ENCODE measurements at places on chromosomes 16 and 17.

DNA sequence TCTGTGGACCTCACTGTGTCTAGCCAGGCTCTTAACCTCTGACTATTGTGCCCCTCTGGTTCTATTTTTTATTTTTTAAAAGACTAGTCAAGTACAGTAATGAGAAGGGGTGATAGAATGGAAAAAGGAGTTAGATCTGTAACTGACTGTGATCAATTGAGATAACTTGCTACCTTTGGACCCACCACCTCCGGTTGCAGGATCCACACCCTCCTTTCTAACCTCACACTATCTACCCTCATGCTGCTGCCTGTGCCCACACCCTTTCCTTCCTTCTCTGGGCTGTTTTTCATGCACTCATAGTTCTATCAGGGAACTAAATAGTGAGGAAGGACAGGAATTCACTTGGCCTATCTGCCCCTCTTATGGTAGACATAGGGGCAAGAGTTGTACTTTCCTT, 172.3 kb downstream of the KATNIP start:
- no peak for DNase-seq

- DNase-seq: no peak
These were observed 26.8 kb upstream of the DLX3 start for GRCh38 chr17:50021681-50022370.

GRCh38 chr16:6020162-6020985, 922.8 kb upstream of the EEF2KMT start:
- no peak for DNase-seq

- DNase-seq: no peak
These were observed 23.7 kb upstream of the RCVRN start for GRCh38 chr17:9928601-9929333.

DNA sequence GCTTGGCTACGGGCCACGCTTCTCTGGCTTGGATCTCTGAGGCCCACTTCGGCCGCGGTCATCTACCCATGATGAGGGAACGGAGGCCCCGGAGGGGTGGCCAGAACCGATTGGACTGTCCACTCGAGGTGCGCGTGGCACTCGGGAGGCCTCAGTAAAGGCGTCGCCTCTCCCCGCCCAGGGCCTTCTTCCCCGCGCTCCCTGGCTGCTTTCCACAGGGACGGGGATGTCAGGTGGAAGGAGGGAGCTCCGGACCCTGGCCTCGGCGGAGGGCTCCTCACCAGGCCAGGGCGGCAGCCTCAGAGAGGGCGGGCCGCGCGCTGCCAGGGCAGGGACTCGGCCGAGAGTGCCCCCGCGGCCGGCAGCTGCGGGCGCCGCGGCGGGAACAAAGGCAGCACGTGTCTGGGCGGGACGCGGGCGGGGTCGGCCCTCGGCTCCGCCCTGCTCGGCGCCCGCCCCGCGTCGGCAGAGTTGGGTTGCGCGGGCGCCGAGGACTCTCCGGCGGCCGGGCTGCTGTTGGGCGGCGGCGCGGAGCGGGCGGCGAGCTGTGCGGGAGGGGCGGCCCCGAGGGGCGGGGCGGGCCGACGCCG, 587 bp upstream of the CDK5R1 start:
- DNase-seq: peak; percentile 36

DNA sequence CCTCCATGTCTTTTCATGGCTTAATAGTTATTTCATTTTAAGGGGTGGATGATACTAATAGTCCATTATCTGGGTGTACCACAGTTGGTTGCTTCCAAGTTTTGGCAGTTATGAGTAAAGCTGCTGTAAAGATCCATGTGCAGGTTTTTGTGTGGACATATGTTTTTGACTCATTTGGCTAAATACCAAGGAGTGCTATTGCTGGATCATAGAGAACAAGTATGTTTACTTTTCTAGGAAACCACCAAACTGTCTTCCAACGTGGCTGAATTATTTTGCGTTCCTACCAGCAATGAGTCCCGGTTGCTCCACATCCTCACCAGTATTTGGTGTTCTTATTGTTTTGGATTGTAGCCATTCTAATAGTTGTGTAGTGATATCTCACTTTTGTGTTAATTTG, 181.9 kb downstream of the SPECC1 start:
- DNase-seq: no peak

GRCh38 chr17:3647251-3647650, 10.7 kb downstream of the CTNS start:
- DNase-seq: no peak

GRCh38 chr17:17411692-17412091, 65.1 kb upstream of the MED9 start:
- DNase-seq: no peak

DNA sequence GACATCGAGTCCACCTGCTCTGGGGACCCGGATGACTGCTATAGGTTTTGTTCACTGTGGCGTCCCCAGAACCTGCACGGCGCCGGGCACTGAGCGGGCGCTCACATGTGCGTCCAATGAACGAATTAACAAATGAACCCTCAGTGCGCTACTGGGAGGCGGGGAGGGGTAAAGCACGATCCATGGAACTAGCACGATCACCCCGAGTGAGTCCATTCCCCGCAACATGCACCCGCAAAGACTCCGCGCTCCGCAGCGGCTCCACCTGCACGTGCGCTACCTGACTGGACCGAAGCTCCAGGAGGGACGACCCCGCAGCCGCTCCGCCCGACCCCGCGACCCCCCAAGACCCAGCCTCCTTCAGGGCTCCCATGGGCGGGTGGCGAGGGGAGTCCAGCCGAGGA, 491 bp downstream of the TRAP1 start:
- no peak for DNase-seq

- DNase-seq: no peak
These were observed 167.3 kb upstream of the ZNF267 start for GRCh38 chr16:31706318-31706717.

DNA sequence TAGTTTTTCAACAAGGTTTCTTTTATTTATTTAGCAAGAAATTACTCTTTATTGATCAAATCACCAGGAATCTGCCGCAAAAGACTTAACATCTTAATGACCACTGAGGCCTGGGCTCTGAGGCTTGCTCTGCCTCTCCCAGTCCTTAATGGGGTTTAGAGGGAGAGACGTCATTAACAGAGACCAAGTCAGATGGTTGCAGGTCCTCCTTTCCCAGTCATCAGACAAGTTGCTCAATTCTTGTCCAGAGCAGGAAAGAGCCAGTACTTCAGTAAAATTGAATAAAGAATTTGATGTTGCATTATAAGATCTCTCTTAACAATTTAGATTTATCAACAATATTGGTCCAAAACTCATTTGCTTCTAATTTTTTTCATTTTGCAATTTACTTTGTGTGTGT, 2.0 kb downstream of the SEPHS2 start:
- no peak for DNase-seq

DNA sequence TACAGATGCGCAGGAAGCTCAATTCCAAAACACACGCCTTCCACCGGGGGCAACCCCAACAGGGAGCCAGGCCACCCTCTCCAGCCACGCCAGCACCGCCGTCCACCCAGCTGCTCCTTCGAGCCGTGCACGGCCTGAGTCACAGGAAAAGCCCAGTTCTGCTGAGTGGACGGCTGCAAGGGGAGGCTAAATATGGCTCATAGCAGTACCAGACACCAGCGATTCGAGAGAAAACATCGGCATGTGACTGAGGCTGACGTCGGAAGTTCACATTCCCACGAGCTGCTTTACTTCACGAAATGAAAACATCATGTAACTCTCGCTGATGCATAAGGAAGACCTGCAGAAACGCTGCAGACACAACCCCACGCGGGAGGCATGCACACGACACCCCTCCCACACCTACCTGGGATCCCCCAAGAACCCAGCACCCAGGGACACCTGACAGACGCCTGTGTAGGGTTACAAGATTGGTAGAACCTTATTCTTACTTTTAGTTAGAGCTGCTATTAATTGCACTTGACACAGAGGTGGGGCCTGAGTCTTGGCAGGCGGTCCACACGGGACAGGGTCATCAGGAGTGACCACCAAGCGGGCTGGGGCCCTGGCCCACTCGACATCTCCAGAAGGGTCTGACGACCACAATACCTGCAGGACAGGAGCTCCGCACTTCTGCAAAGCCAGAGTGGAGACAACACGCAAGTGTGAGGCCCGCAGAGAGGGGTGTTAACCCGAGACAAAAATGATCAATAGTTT, 116.8 kb downstream of the ANKRD11 start:
- no peak for DNase-seq

- DNase-seq: no peak
These were observed 19.6 kb downstream of the CLUAP1 start for GRCh38 chr16:3520413-3520812.

- DNase-seq: no peak
These were observed 7.4 kb downstream of the ZNF689 start for GRCh38 chr16:30602616-30603277.

- no peak for DNase-seq
These were observed 13.1 kb downstream of the USP7 start for GRCh38 chr16:8950580-8951077.

DNA sequence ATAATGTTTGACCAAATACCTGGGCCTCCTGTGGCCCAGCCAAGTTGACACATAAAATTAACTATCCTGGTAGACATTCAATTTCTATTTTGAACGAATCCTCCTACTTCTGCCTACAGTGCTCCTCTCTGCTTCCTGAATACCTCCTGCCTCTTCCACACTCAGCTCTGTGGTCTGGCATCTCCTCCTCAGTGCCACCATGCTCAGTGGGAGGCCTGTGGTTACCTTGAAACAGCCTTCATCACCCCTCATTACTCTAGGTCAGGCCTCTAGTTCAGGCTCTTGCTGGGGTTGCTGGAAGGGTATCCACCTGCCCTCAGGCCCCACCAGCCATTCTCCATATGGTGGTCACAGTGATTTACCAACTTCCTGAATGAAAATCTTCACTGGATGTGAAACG, 5.1 kb downstream of the LYRM9 start:
- DNase-seq: no peak

- no peak for DNase-seq
These were observed 11.9 kb upstream of the GPRC5C start for GRCh38 chr17:74419928-74420411.

DNA sequence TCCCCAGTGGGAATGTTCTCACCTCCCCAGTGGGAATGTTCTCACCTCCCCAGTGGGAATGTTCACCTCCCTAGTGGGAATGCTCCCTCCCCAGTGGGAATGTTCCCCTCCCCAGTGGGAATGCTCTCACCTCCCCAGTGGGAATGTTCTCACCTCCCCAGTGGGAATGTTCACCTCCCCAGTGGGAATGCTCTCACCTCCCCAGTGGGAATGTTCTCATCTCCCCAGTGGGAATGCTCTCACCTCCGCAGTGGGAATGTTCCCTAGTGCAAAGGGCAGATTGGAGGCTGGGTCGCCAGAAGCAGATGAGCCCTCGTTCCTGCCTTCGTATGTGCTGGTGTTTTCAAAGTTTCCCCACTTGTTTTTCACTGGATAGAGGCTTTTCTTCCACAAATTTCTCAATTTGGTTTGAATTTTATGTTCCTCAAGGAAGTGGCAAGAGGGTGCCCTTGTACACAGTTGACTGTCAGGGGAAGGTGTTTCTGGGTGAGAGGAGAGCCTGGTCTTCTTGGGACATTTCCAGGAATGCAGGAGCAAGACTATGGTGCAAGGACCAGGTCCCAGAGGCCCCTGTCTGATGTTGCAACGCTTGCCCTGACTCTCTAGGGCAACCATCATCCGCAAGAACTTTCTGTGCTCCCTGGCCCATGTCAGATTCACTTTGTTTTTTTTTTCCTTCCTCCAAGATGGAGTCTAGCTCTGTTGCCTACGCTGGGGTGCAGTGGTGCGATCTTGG, 34.0 kb downstream of the TRARG1 start:
- no peak for DNase-seq

- no peak for DNase-seq
These were observed 665 bp downstream of the MYBBP1A start for GRCh38 chr17:4554441-4554996.

GRCh38 chr16:70735141-70735979, 49.5 kb upstream of the MTSS2 start:
- DNase-seq: no peak

DNA sequence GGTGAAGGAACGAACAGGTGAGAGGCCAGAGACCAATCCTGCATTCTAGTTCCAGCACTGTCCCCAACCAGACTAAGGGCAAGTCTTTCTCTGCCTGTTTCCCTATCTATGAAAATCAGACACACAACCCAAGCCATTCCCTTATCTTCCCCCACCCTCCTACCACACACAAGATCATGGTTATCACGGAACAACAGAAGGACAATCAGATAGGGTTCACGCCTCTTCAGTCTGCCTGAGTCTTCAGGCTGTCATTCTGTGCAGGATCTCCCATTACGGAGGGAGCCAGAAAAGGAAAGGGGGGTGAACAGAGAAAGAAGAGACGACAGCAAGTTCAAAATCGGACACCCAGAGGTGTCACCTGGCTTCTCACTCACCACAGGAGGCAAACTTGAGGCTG, 11.1 kb downstream of the TLE7 start:
- no peak for DNase-seq

DNA sequence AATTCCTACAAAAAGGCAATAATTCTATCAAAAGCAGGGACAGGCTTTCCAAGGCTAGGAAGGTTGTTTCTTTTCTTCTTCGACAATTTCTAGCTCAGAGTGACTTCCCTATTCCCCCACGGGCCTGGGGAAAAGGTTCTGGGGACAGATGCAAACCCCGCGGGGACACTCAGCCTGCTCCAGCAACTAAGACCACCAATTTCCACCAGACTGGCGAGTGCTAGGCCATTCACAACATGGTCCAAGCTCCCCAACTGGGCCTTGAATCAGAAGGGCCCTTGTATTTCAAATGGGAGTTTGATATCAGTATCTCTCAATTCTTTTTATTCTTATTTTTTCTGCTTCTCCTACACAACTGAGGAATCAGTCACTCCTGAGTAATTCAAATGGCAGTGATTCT, 86.7 kb downstream of the USP31 start:
- no peak for DNase-seq

- DNase-seq: no peak
These were observed 70.8 kb upstream of the ELAC2 start for GRCh38 chr17:13088666-13089065.

DNA sequence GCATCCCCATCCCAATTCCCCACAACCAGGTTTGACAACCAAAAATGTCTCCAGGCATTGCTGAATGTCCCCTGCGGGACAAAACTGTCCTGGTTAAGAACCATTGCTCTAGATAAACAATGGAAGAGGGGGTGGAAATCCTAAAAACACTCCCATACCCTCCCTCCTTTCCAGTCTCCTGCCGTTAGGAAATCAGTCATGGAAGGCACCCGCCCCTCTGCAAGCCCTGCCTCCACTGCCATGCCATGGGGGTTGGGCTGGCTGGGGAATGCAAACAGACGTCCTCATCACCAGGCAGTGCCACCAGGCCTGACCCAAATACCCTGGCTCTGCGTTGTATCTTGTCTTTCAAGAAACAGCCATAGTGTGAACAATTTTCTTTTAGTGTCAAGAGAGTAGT, 57.5 kb downstream of the CYTH1 start:
- DNase-seq: no peak

GRCh38 chr16:4777339-4778049, 10.5 kb upstream of the ZNF500 start:
- no peak for DNase-seq

DNA sequence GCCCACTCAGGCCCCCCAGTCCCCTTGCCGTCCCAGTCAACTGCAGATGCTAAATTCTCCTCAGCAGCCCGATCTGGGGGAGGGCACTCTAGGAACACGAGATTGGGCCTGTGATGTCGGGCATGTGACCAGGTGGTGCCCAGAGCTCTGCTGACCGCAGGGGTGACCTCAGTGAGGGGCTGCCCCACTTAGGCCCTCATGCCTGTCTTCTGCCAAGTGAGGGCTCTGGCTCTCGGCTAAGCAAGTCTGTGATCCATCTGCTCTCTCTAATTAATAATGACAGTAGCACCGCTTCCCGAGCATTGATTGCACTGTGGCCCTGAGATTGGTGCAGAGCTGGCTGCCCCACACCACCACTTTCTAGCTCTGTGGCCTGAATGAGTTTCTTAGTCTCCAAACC, 138.8 kb downstream of the MRM1 start:
- no peak for DNase-seq

- DNase-seq: no peak
These were observed 20.0 kb downstream of the SBK1 start for GRCh38 chr16:28312327-28312726.

Measured in stimulated activated CD8-positive, alpha-beta memory T cell treated with anti-CD3 and anti-CD28 coated beads, Interleukin-12 subunit alpha, Interleukin-12 subunit beta, amount 100 ng/mL, for 1 hour (primary cell).